ENCODE measurements at places on chromosomes 3 and 15.
A peak's percentile ranks its signal among the peaks of the same experiment; 100 is the strongest.

DNA sequence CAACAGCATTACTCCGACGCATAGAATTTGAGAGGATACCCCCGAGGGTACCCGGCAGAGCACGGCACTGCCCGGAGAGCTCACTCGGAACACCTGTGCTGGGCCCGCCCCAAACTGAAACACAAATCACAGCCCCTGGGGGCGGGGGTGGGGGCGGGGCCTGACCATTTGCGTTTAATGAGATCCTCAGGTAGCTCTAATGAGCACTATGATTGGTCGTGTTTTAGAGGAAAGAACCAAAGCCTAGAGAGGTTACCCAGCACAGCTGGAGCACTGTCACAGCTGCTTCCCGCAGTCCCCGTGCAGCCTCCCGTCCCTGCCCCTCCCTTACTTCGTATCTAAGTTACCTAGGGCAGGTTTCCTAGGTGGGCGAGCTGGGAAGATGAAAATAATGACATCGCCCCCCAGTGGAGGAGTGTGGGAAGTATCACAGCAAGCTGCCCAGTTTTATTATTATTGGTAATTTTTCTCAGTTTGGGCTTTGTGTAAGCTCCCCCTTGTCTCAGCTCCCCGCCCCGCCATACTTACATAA lies 187.1 kb downstream of the PDE8A start:
- DNase-seq = peak; percentile 6

DNA sequence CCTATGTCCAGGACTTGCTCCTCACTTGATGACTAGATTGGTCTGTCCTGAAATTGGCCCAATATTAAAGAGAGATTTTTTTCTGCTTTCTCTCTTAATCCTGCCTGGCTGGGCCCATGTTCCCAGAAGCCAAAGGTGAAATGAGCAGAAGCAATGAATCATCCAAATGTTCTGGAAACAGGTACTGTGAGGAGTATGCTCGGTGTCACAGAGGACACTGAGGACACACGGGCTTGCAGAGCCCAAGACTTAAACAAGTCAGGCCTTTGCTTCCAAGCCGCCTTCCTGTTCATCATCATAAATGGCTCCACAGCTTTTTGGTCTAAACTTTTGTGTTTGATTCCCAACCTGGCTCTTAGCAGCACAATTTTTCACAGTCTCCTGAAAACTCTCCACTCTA lies 31.4 kb downstream of the EIF3J start:
- DNase-seq = no peak

DNA sequence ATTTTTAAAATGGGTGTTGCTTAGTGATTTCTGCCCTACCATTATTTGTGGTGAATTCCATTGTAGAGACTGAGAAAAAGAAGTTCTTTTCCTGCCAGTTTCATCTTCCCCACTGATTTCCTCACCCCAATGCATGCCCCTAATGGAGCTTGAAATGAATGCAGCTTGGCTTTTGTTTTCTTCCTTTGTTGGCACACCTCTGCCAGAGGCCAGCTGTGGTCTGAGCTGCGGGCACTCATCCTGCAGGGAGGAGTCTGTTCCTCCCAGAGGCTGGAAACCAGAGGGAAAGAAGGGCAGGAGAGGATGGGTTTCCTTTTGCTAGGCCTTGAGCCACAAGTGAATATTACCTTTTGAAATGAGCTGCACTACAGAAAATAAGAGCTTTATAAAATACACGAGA lies 9.3 kb upstream of the ST8SIA2 start:
- no peak for DNase-seq

DNA sequence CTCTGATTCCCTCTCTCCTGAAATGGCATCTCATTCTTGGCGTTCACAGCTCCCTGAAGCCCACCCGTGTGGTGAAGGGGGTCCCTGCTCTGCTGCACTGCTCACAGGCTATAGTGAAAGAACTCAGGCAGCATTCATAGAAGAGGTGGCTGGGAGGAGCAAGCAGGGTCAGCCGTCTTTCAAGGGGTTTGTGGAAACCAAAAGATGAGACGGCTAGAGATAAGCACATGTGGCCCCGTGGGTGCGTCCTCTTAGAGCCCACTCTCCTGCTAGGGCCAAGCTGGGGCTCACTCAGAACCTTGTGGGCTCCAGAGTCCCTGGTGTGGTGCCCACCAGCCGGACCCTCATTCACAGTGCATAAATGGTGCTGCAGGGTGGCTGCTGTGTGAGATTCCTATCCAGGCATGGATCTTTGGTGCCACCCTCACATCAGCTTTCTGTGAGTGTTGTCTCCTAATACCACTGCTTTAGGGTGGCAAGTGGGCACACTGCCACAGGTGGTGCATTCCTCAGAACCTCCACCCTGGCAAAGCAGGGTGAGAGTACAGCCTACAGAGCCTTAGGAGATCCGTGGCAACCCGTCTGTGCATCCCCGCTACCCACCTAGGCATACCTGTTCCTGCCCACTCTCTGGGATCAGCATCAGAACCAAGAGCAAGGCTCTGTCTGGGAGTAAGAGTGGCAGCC lies 11.2 kb upstream of the SEMA4B start:
- DNase-seq = no peak

- DNase-seq = no peak
These were observed 88.6 kb upstream of the COL6A5 start for GRCh38 chr3:130256821-130257340.

DNA sequence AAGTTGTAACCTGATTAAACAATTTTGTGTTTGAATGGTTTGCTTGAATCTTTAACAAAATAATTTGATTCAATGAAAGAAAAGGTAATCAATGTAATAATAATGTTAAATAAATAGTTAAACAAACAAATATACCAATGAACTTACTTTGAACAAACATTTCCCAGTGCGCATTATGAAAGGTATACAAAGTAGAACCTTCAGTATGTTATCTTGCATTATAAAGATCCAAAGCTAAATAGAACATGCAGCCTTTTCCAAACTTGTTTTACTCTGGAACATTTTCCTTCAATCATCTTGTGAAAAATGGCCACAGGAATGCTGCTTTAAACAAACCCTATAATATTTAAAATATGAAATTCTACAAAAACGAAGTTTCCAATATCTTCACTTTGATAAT lies 620.0 kb downstream of the NAALADL2 start:
- DNase-seq = no peak

- no peak for DNase-seq
These were observed 47.5 kb downstream of the GTPBP8 start for GRCh38 chr3:113038328-113038727.

All from lung (tissue), 17 donors.